ENCODE measurements at places on chromosomes 11 and 22.

DNA sequence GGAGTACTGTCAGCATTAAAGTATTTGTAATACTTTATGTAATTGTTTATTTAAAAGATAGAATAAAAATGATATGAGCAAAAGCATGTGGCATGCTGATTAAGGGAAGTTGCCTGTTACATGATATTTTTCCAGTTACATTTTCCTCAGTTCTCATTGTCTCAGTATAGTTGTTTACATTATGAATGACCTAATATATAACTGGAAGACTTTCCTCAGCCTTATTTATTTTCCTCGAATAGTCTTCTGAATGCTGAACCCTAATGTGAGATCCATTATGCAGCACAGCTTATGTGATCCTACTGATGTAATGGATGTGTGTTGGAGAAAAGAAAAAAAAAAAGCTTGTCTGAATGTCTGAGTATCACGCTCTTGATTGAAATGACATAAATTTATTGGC is 95.5 kb downstream of the LUZP2 start:
- no peak for DNase-seq

- no peak for DNase-seq
Observed at GRCh38 chr11:91421641-91422040, 803.0 kb upstream of the FAT3 start.

GRCh38 chr11:112589155-112589554 is 328.5 kb upstream of the PLET1 start:
- no peak for DNase-seq

- DNase-seq, result no peak
Observed at GRCh38 chr11:1112351-1113191, 37.9 kb downstream of the MUC2 start.

GRCh38 chr11:19892876-19893275 is 180.2 kb downstream of the NAV2 start:
- DNase-seq, result no peak

DNA sequence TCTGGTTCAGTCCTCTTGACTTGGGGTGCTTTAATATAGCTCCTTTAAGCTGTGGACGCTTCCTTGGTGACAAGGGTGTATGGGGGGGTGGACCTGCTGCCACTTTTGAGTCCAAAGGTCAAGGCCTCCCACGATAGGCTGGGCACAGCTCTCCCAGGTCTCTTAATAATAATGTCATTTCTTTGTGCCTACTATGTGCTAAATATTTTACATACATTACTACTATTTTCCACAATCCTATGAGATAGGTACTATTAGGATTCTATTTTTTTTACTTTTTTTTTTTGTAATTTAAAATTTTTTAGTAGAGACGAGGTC is 304 bp upstream of the UCP3 start:
- DNase-seq, result no peak

- no peak for DNase-seq
Observed at GRCh38 chr11:10568486-10568941, at the start of gene LYVE1. TSS of gene LYVE1 (minus strand) at chr11:10568665. CDS start at chr11:10568532, 133 bp downstream.

DNA sequence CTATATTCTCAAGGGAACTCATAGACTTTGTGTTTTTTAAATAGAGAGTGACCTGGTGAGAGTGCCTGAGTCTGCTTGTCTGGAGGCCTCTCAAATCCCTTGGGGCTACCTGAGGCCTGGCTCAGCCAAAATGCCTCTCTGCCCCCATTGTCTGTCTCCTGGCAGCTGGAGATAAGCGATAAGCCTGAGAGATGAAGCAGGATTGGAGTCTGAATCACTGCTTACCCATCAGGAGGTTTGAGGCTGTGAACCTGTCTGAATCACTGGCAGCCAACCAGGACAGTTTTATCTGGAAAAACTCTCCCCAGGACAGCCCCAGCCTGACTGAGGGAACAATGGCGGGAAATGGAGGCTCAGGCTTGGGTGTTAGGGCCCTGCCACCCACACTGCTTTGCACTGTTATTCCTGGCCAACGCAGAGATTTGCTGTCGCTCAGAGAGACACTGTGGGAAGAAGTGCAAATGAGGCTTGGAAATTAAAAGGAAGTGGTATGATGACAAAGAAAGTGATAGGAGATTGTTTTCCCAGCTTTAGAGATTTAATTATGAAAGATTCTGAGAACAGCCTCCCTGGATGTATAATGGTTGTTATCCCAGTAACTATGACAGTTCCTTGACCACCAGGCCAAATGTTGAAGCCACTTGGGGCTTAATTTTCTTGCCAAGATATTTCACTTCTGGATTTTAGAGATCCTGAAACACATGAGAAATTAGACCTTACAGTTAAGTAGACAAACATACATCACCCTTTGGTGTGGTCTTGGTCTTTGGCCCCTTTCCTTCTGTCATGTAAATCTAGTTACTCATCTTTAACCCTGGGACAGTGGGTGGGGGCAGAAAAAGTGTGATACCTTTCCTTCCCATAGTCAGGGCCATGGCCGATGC is 102.1 kb downstream of the RASSF10 start:
- DNase-seq, result no peak

- no peak for DNase-seq
Observed at GRCh38 chr11:75380716-75381420, 18.4 kb upstream of the RPS3 start.

DNA sequence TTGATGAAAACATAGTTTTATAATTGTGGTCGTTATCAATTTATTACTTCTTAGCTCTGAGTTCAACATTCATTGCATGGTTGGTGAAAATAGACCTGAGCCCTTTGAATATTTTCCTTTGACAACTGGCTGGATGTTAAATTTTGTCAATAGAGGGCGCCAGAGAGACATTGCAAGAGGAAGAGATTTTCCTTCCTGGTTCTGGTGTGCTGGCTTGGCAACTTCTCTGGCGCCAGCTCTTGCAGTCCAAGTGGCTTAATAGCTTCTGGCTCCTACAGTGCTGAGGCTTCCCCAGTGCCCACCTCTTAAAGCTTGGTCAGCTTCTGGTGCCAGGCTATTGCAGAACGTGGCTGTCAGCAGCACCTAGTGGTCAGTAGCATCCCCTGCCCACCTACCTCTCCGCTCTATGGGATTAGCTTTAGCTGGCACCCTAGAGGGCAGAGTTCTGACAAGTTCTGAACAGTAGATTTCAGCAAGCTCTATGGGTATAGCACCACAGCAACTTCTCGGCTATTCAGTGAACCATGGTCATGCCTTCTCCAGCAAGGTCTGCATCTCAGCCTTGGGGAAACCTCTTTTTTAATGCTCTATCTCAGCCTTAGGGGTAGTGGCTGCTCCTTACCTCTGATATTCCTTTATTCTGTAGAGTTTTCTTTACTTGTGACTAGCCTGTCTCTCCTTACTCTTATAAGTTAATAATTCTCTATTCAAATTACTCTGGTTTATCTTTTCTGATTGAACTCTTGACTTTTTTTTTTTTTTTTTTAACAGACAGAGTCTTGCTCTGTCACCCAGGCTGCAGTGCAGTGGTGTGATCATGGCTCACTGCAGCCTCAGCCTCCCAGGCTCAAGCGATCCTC is 59.4 kb downstream of the ACER3 start:
- peak; percentile 28 for DNase-seq

GRCh38 chr11:11845071-11845470 is 3.3 kb downstream of the USP47 start:
- DNase-seq, result no peak

DNA sequence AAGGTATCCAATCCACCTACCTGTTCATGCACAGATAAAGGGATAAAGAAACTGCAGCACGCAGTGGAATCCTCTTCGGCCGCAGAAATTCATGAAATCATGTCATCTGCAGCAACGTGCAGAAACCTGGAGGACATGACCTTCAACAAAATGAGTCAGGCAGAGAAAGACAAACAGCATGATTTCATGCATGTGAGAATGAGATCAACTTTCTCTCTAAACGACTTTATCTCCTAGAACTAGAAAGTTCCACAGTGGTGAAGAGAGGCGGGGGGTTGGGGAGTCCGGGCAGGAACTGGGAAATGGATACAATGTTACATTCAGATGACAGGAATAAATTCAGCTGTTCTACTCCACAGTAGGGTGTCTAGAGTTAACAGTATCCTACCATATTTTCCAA is 9.9 kb downstream of the RGL4 start:
- no peak for DNase-seq

GRCh38 chr22:48486134-48486532 is 1341.5 kb downstream of the BRD1 start:
- no peak for DNase-seq

- DNase-seq, result no peak
Observed at GRCh38 chr11:121533601-121534000, 80.8 kb upstream of the SORL1-AS1 start.

All from GM18507 (cell line).